Omental fat pad (tissue), 4 donors: ENCODE measurements at places on chromosomes 6 and 20.

GRCh38 chr20:41533537-41534136 is 84.5 kb downstream of the CHD6 start:
- DNase-seq, result no peak

DNA sequence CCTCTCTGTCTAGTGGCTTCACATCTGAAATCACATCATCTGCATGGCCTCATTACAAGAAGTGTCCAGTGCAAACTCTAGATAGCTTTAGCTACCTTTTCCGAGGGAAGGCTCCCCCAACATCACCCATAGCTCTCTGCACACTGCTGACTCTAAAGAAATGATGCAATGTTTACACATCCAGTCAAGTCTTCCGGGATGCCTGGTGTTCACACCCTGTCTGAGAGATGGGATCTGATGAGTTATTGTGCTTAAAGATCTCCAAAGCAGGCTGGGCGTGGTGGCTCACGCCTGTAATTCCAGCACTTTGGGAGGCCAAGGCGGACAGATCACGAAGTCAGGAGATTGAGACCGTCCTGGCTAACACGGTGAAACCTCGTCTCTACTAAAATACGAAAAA is 404.6 kb upstream of the IRAK1BP1 start:
- no peak for DNase-seq

DNA sequence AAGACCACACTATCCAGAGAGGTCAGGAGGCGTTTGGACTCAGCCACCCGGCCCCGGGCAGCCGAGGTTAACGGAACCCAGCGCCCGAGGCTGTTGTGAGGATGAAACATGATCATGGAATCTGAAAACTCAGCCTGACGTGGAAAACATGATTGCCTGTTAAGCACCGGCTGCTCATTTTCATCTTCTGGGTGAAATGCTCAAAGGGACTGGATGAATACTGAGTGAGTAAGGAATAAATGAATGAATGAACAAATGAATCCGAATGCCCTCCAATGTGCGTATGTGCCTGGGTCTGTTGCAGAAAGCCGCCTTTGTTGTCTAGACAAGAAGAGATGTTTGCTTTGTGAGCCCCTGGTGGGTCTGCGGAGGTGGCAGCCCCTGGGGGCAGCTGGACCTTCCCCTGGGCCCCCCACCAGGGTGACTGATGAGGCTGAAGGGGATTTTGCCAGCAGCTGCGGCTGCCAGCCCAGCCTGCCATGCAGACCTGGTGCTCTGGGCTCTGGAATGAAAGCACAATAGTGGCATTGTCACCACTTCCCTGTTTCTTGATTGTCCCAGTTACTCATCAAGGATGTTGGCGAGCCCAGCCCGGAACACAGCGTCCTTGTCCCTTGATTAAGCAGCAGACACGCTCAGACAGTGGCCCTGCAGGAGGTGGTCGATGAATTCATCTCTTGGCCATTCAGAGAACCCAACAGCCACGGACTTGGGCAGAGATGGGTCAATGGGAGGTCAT is 211.1 kb downstream of the ANKRD60 start:
- DNase-seq, result no peak

DNA sequence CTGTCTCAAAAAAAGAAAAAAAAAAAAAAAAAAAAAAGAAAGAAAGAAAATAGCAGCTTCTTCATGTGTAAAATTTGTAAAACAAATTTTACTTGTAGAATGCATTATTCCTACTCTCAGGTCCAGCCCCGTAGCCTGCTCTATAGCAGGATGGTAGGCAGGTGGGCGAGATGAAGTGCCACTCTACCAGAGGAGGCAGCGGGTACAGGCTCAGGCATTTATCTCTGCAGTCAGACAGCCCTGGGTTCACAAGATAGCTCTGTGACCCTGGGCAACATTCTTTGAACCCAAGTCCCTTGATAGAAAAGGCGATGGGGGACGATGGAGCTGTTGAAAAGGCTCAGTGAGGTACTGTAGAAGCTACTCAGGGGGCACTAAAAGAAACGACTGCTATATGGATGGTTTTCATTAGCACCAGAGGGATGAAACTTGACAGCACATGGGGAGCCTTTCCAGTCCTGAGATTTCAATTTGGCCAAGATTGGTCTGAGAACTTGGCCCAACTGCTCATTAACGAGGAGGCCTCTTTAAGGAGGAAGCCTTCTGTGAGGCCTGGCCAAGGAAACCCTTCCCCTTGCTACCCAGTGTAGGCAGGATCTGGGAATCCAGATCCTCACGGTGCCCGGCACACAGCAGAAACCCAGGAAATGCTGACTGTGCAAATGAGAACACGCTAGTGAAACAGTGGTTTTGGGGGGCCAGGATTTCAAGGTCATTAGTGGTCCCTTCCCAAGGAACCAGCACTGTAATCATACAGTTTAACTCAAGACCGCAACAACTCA is 63.1 kb downstream of the MYH7B start:
- DNase-seq, result no peak

DNA sequence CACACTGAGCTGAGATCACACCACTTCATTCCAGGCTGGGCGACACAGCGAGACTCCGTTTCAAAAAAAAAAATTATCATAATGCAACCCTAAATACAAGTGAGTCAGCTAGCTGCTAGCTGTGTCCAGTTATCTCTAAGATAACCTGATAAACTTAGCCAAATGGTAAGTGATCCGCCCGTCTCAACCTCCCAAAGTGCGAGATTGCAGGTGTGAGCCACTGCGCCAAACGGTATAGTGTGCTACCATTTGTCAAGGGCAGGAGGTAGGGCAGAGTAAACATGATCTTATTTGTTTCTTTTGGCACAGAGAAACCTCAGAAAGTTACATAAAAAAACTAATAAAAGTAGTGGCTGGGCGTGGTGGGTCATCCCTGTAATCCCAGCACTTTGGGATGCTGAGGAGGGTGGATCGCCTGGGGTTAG is 4.7 kb upstream of the C6orf132 start:
- no peak for DNase-seq

DNA sequence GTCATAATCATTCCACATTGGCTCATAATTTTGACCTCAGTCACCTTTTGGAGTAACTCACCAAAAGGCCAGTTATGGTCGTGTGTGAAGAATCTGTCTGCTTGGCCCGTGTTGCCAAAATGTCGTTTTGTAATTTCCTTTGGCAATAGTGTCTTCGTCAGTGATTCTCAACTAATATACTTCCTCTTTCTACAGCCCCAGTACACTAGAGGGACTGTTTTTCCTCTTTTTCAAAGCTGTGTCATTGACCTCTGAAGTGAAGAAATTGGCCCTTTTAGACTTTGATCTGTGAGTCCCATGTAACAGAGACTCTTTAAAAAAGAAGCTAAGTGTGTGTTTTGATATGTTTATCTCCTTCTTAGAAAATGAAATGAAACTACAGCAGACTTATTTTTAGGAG is 5.2 kb downstream of the FOXO3 start:
- DNase-seq, result no peak

- DNase-seq, result no peak
Measured at GRCh38 chr20:23304616-23305015, 46.0 kb upstream of the NXT1 start.

GRCh38 chr6:6547110-6547879 is 41.2 kb upstream of the LY86 start:
- peak; percentile 90 for DNase-seq

- DNase-seq, result no peak
Measured at GRCh38 chr6:20933057-20933788, 399.0 kb downstream of the CDKAL1 start.

GRCh38 chr20:36956016-36956415 is 4.5 kb upstream of the SAMHD1 start:
- no peak for DNase-seq

DNA sequence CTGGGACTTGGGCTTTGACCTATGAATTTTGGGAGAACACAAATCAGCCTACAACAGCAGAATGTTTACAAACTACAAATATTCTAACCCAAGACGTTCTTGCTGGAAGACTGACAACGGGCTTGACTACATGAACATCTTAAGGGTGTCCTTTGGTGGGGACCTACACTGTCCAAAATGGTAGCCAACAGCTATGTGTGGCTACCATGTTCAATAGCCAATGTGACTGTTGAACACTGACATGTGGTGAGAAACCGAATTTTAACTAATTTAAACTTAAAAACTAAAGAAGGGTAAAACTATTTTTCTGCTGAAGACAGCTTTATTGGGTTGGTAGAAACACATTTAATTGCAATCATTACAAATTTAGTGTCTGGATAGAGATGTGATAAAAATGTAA is 30.1 kb downstream of the LINC00237 start:
- DNase-seq, result no peak

- DNase-seq, result no peak
Measured at GRCh38 chr20:13022401-13023155, 13.8 kb downstream of the SPTLC3 start.

- no peak for DNase-seq
Measured at GRCh38 chr20:54067606-54068174, 2.7 kb downstream of the BCAS1 start.

DNA sequence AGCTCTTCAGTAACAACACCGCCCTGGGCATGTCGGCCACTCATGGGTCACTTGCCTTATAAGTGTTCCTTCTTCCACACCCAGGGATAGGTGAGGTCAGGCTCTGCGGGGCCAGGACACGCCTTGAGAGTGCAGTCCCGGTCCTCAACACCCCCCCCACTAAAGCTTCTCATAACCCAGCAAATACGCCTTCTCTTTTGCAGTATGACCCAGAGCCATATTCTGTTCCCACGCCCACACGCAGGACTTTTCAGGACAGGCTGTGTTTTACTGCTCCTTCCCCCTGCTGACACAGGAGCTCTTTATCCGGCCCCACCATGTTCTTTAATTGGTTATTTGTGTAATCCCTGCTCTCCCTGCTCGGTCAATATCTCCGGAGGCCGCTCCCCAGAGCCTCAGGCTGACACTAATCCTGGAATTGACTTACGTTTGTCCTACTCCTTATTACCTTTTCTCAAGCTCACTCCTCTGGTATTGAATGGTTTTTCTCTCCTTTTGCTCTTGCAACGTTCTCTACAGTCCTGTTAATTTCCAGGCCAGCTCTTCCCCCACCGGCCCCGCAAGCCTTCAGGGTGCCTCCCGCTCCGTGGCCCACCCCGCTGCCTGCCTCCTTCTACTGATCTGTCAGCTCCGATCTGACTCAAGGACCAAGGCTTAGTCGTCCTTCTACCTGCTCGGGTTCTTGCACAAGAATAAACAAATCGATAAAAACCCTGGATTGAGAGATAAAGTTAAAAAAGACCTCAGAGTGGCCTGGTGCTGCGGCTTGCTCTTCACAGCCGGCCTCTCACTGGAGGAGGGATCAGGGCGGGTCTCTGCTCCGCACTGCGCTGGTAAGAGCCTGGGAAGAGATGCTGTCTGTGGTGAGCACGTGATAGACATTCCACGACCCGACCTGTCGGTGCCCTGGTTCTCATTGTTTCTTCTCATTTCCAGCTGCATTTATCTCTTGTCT is 357.5 kb downstream of the ZFAND3 start:
- DNase-seq, result peak; percentile 9

DNA sequence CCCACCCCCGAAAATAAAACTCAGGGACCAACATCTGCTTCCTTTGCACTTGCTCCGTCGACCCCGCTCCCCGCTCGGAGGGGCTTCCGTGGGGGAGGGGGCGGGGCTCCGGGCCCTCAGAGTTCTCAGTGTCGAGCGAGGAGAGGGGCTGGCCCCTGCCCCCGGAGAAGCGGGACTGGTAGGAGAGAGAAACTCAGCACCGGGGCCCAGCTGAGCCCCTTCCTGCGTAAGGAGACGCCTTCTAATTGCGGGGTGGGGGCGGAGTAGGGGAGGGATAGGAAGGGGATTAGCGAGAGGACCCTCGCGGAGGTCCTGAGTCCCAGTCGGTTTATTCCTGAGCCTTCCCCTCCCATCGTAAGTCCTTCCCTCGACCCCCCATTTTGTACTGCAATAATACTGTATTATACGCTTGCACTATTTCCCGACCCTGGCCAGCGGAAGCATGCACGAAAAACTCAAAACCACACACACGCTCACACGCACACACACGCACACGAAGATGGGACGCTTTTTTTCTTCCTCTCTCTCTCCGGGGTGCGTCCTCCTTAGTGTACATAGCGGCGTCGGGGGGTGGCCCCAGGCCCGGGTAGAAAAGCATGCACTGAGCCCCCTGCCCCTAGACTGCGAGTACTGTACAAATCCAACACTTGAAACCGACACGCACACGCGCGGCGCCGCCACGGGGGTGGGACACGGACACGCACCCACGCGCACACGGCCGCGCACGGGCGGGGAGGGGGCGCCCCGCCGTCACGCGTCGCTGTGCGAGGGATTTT is 22.1 kb upstream of the SLC22A7 start:
- DNase-seq, result no peak

- no peak for DNase-seq
Measured at GRCh38 chr20:50333812-50334211, 143.2 kb downstream of the CEBPB start.

- DNase-seq, result no peak
Measured at GRCh38 chr20:29873946-29874345, 1383.5 kb upstream of the DEFB115 start.

DNA sequence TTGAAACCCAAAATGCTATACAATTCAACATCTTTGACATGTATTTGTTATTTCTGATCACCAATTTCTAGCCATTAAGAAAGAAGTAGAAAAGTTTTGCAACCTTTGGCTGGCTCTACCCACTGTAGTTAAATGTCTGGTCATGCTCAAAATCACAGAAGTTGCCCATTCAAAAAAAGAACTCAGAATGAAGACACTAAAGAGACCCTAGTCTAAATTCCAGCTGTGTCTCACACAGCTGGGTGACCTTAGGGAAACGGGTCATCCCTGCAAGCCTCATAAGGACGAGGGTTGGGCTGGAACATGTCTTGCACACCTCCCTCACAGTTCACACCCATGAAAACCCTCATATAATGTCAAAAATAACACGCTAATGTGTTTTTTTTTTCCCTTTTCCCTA is 10.3 kb downstream of the FOXQ1 start:
- DNase-seq, result no peak

DNA sequence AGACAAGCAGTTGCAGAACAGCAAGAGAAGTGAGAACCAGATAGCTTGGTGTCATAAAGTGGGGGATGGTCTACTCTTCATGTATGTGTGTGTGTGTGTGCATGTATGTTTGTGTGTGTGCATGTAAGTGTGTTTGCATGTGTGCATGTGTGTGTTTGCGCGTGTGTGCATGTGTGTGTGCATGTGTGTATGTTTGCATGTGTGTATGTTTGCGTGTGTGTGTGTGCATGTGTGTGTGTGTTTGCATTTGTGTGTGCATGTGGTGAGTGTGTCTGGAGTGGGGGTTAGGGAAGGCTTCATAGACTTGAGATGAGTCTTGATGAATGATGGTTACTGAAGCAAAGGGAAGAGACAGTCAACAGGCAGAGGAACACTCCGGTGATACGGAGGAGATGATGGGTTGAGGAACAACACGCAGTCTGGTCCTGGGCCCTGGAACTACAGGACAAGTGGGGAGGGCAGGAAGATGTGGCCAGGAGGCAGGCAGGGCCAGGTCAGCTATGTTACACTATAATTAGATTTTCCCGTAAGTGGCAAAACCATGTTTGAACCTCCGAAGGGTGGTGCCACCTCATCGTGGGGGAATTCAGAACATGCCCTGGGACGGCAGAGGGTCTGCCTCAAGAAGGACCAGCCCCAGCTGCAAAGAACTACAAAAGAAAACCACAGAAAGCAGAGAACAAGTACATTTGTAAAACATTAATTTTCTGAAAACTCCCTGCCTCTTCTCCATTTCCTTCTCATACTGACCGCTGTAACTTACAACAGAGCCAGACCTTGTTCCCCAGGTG is 38.7 kb upstream of the PDE10A start:
- DNase-seq, result no peak
